Activated CD4-positive, alpha-beta memory T cell treated with anti-CD3 and anti-CD28 coated beads, Interleukin-2, amount 10 ng/mL, durations not matched to agents 7 days and 5 days (primary cell): ENCODE measurements at places on chromosomes 5 and 9. TPM values are rescaled to one million over a fixed set of nuclear protein-coding genes. Genes with fewer than 3 reads are reported as not detected.

DNA sequence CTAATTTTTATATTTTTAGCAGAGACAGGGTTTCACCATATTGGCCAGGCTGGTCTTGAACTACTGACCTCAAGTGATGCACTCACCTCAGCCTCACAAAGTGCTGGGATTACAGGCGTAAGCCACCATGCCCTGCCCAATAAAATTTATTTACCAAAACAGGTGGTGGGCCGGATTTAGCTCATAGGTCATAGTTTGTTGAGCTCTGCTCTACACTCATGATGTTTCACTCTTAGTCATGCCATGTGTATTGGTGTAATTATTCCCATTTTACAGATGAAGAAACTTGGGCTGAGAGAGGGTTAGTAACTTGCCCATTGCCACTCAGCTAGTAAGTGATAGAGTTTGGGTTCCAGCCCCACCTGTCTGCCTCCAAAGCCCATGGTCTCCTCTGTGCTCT is 93.1 kb upstream of the WWC1 start:
- DNase-seq: no peak
- H3K27me3 ChIP-seq: peaks cover 2% of the 10 kb centered on the region
- H3K36me3 ChIP-seq: no peaks in the 10 kb centered on the region
- no peaks in the 10 kb centered on the region for H3K4me1 ChIP-seq

DNA sequence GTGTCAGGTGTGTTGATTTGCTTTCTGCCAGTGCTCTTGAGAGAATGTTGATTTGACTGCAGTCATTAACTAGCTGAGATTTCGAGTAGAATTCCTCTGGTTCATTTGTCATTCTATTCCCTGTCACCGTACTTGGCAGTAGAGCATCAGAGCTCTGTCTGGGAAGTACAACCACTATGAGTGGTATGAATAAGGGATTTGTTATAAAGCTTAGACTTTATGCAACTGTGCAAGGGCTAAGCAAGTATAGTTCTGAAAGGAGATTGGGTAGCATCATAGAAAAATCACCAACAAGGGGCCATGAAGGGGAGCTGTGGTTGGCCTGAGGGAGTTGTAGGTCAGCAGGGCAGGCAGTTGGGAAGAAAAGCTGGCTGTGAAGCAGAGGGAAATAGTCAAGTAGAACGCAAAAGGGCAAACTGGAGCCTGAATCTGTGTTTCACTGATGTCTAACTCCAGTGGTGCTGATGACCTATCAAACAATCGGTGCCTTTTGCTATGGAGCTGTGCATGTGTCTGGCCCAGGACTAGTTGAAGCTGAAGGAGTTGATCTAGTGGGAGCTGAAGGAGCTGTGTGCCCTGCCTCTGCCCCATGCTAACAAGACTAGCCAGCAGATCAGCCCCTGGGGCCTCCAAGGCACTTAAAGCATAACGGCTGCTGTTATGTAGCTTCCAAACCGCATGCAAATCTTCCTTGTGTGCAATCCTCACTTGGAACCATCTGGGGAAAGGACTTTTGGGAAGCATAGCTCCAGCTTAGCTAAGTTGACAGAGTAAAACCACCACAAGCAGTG is 110.0 kb downstream of the SLC28A3 start:
- no peak overlapping the region for H3K4me3 ChIP-seq
- H3K27ac ChIP-seq: no peak overlapping the region
- no peaks in the 10 kb centered on the region for H3K4me1 ChIP-seq
- peaks cover 5% of the 10 kb centered on the region for H3K27me3 ChIP-seq
- DNase-seq: no peak

- no peaks in the 10 kb centered on the region for H3K36me3 ChIP-seq
- H3K27ac ChIP-seq: no peak overlapping the region
- DNase-seq: no peak
- no peak overlapping the region for H3K4me3 ChIP-seq
- H3K4me1 ChIP-seq: no peaks in the 10 kb centered on the region
- H3K27me3 ChIP-seq: peaks cover 3% of the 10 kb centered on the region
These were observed 36.9 kb downstream of the SPOCK1 start for GRCh38 chr5:137462265-137462590.

Gene GDNF
- total RNA-seq: not detected

GRCh38 chr9:122134822-122135528 is 24.6 kb downstream of the NDUFA8 start:
- DNase-seq: no peak
- H3K36me3 ChIP-seq: no peaks in the 10 kb centered on the region
- H3K4me3 ChIP-seq: no peak overlapping the region
- H3K27me3 ChIP-seq: no peaks in the 10 kb centered on the region
- H3K27ac ChIP-seq: no peak overlapping the region
- H3K4me1 ChIP-seq: no peaks in the 10 kb centered on the region

GRCh38 chr5:179378441-179379271 is 33.4 kb upstream of the ADAMTS2 start:
- H3K27ac ChIP-seq: no peak overlapping the region
- H3K4me3 ChIP-seq: no peak overlapping the region
- DNase-seq: no peak
- H3K36me3 ChIP-seq: no peaks in the 10 kb centered on the region
